ENCODE measurements at places on chromosomes 5 and 9. TPM values are rescaled to one million over a fixed set of nuclear protein-coding genes. Genes with fewer than 3 reads are reported as not detected.

Gene SLC36A2
- not detected for polyA plus RNA-seq

Gene TMEM252
- polyA plus RNA-seq: not detected

Gene BARHL1
- polyA plus RNA-seq: not detected

Gene PCDHB12
- polyA plus RNA-seq: 2.8 TPM

- H3K4me3 ChIP-seq: no peak overlapping the region
- DNase-seq: no peak
- H3K27me3 ChIP-seq: no peaks in the 10 kb centered on the region
- peaks cover 2% of the 10 kb centered on the region for H3K4me1 ChIP-seq
Observed at GRCh38 chr9:99828417-99829176, 6.9 kb downstream of the NR4A3 start.

DNA sequence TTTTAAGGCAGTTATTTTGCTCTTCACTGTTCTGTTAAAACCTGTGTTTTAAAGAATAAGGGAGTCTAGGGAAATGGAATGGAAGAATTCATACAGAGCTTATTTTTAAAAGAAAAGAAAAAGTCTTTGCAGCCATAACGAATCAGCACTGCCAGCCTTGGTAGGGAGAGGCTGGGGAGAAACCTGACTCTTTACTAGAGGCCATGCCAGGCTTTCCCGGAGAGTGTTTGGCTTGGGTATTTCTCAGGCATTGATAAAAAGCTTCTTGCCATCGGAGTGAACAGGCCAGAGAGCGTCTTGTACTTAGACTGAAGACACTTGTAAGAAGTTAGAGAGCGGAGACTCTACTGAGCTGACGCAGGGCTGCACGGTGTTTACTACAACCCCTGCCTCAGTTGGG, 72.7 kb upstream of the NFIL3 start:
- H3K4me3 ChIP-seq: no peak overlapping the region
- no peak overlapping the region for H3K27ac ChIP-seq
- H3K27me3 ChIP-seq: no peaks in the 10 kb centered on the region
- no peak for DNase-seq
- no peaks in the 10 kb centered on the region for H3K4me1 ChIP-seq

GRCh38 chr9:68920921-68921320, 93.0 kb downstream of the PRKACG start:
- H3K27ac ChIP-seq: no peak overlapping the region
- H3K4me3 ChIP-seq: no peak overlapping the region
- H3K4me1 ChIP-seq: no peaks in the 10 kb centered on the region
- H3K27me3 ChIP-seq: no peaks in the 10 kb centered on the region
- no peak for DNase-seq

DNA sequence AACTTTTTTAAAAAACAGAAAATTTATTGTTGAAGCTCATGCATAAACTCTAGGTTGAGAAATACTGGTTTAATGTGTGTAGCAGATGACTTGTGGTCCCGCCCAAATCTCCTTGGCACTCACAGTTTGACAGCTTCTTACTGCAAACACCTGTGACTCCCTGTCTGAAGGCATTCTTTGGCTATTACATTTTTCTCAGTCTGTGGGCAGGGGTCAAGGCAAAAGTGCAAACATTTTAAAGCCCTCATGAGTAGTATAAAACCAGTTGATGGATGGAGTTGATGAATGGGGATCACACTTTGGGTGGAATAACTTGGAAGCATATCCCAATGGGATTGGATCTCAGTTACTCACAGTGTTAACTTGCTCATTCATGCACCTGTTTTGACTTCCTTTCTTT, 1007.0 kb upstream of the NUDT12 start:
- H3K4me3 ChIP-seq: no peak overlapping the region
- no peak overlapping the region for H3K27ac ChIP-seq
- no peaks in the 10 kb centered on the region for H3K36me3 ChIP-seq

GRCh38 chr9:114228016-114228808, 72.9 kb downstream of the COL27A1 start:
- H3K27me3 ChIP-seq: no peaks in the 10 kb centered on the region
- no peaks in the 10 kb centered on the region for H3K4me1 ChIP-seq
- H3K4me3 ChIP-seq: no peak overlapping the region
- H3K36me3 ChIP-seq: no peaks in the 10 kb centered on the region

- DNase-seq: no peak
- H3K36me3 ChIP-seq: no peaks in the 10 kb centered on the region
- H3K4me1 ChIP-seq: no peaks in the 10 kb centered on the region
- no peaks in the 10 kb centered on the region for H3K27me3 ChIP-seq
Observed at GRCh38 chr5:174852143-174852542, 127.8 kb downstream of the MSX2 start.

GRCh38 chr9:27338527-27338903, 41.6 kb upstream of the EQTN start:
- no peak for DNase-seq
- peak overlapping the region; percentile 57 for H3K27ac ChIP-seq
- H3K36me3 ChIP-seq: no peaks in the 10 kb centered on the region

GRCh38 chr5:122471031-122471751, 159.2 kb downstream of the SNCAIP start:
- H3K4me1 ChIP-seq: peaks cover 5% of the 10 kb centered on the region
- no peaks in the 10 kb centered on the region for H3K27me3 ChIP-seq
- DNase-seq: no peak

- DNase-seq: peak; percentile 58
- H3K27me3 ChIP-seq: no peaks in the 10 kb centered on the region
- H3K4me3 ChIP-seq: peak overlapping the region; percentile 44
Observed at GRCh38 chr9:124659099-124659659, 111.9 kb downstream of the NR6A1 start.

DNA sequence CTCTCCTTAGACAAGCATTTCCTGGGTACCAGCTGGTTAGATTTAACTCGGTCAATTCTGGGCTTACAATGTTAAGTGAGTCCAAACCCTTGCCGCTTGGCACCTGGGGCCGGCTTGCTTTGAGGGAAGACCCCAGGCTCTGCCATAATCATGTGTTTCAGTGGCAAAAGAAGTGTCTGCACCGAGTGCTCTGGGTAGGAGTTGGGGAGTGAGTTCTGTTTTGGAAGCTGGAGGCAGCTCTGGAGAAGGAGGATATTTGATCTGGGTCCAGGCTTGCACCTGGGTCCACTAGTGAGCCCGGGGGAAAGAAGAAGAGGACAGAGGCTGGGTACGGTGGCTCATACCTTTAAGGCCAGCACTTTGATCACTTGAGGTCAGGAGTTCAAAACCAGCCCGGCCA, 8.4 kb upstream of the OLFM1 start:
- H3K4me3 ChIP-seq: no peak overlapping the region
- H3K36me3 ChIP-seq: no peaks in the 10 kb centered on the region
- H3K4me1 ChIP-seq: no peaks in the 10 kb centered on the region
- no peaks in the 10 kb centered on the region for H3K27me3 ChIP-seq
- no peak for DNase-seq

Gene LCN15
- not detected for polyA plus RNA-seq

- H3K4me1 ChIP-seq: no peaks in the 10 kb centered on the region
- no peak for DNase-seq
- H3K27me3 ChIP-seq: no peaks in the 10 kb centered on the region
- no peaks in the 10 kb centered on the region for H3K36me3 ChIP-seq
Observed at GRCh38 chr5:173278641-173279040, 43.6 kb upstream of the NKX2-5 start.

Gene AK1
- polyA plus RNA-seq: 87.4 TPM

GRCh38 chr5:43486353-43486752, 2.7 kb upstream of the TMEM267 start:
- no peak overlapping the region for H3K27ac ChIP-seq
- no peaks in the 10 kb centered on the region for H3K36me3 ChIP-seq
- H3K4me1 ChIP-seq: peaks cover 3% of the 10 kb centered on the region
- no peaks in the 10 kb centered on the region for H3K27me3 ChIP-seq
- H3K4me3 ChIP-seq: no peak overlapping the region

DNA sequence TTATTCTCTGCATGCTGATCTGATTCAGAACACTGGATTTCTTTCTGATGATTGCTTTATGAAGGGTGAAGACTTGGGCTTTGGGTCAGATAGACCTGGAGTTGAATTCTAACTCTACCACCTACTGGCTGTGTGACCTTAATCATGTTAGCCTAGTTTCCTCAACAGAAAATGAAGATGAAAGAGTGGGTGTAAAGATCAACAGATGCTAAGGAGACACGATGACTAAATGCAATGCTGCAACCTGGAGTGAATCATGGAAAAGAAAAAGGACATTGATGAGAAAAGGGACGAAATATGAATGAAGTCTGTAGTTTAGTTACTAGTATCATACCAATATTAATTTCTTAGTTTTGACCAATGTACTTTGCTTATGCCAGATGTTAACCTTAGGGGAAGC, 27.8 kb upstream of the DENND1A start:
- no peaks in the 10 kb centered on the region for H3K36me3 ChIP-seq
- no peaks in the 10 kb centered on the region for H3K4me1 ChIP-seq
- no peak for DNase-seq
- no peak overlapping the region for H3K4me3 ChIP-seq
- H3K27me3 ChIP-seq: no peaks in the 10 kb centered on the region

- no peak for DNase-seq
- no peaks in the 10 kb centered on the region for H3K36me3 ChIP-seq
- H3K27me3 ChIP-seq: no peaks in the 10 kb centered on the region
- no peak overlapping the region for H3K27ac ChIP-seq
Observed at GRCh38 chr5:112004867-112005622, 248.1 kb upstream of the NREP start.

Gene SLC6A3
- polyA plus RNA-seq: 0.56 TPM

- no peak overlapping the region for H3K4me3 ChIP-seq
- H3K4me1 ChIP-seq: no peaks in the 10 kb centered on the region
- no peaks in the 10 kb centered on the region for H3K36me3 ChIP-seq
- no peak for DNase-seq
Observed at GRCh38 chr9:93266521-93267001, 82.6 kb downstream of the WNK2 start.

Gene ZDHHC11
- 1.1 TPM for polyA plus RNA-seq

DNA sequence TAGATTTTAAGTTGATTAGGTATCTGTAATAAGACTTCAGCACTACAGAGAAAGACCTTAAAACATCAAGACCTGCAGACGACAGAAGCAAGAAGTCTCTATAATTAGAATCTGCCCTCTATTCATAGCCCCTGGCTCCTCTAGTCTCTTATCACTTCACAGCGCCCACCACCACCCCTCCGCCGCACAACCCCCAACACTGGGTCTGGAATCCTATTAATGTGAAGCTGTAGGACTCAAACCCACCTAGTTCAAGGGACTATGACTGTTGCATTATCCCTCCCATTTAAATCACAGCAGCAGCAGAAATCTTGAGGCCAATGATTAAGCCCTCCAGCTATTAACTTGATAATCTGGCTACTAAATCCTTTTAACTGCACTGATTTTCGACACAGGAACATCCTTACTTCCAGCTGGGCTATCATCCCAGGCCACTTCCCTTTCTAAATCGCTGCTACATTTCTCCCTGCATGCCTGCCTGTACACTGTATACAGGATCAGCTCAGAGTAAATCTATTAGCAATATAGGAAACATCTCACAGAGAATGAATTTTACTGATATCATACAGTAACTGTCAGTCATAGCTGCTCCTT, 159.5 kb upstream of the GRAMD2B start:
- no peak overlapping the region for H3K4me3 ChIP-seq
- H3K4me1 ChIP-seq: no peaks in the 10 kb centered on the region
- H3K36me3 ChIP-seq: no peaks in the 10 kb centered on the region
- H3K27ac ChIP-seq: no peak overlapping the region

Gene AMBP
- polyA plus RNA-seq: not detected

Gene MARCHF11
- 0.25 TPM for polyA plus RNA-seq

GRCh38 chr9:72948575-72949243, 4.1 kb downstream of the ALDH1A1 start:
- H3K27me3 ChIP-seq: no peaks in the 10 kb centered on the region
- peak overlapping the region; percentile 52 for H3K27ac ChIP-seq
- peaks cover 3% of the 10 kb centered on the region for H3K4me1 ChIP-seq
- no peak for DNase-seq

DNA sequence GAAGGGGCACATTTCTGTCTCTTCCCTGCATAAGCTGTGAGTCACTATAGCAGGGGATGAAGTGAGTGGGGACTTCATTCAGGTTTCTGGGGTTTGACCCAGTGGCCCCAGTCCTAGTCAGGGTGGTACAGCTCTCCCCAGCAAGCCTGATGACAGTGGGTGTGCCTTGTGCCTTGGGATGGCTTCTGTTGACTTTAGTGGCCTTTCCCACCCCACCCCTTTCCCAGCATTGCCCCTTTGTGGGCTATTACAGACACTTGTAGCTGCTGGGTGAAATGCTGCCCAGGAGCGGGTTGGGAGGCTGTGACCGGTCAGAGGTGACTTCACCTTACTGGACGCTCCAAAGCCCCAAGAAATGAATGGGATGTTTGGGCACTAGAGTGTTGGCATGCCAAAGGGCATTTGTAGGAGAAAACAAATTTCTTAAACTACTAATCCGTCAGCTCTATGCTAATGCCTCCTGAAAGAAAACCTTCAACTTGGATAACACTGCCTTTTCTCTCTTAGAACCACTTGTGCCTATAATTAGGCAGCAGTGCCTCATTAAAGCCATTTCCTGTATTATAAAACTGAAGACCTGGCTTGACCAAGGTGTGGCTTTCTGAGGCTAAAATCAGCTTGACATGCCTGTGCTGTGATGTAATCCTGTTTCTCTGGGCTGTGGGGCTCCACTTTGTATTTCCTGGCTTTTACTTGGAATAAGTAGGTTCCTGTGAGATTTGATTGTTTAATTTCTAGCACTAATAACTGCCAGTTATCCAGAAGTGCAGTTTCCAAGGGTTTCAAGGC, 119.0 kb upstream of the SLC25A48 start:
- no peak overlapping the region for H3K4me3 ChIP-seq
- H3K36me3 ChIP-seq: no peaks in the 10 kb centered on the region
- H3K27me3 ChIP-seq: no peaks in the 10 kb centered on the region
- no peak for DNase-seq
- no peak overlapping the region for H3K27ac ChIP-seq

DNA sequence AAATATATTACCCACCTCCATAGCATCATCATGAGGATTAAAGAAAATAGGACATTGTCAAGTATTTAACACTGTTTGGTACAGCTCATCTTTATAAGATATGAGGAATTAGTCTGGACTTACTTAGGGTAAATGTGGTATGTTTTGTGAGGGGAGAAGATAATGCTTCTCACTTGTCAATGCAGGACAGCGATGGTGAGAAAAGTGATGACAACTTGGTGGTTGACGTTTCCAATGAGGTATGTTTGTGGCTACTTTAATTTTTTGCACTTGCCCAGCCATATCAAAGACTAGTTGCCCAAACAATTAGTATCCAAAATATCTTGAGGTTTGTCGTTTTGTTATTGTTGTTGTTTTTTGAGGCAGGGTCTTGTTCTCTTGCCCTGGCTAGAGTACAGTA, 133.9 kb downstream of the TLE4 start:
- DNase-seq: no peak
- no peaks in the 10 kb centered on the region for H3K36me3 ChIP-seq
- H3K27me3 ChIP-seq: no peaks in the 10 kb centered on the region
- no peak overlapping the region for H3K4me3 ChIP-seq
- H3K27ac ChIP-seq: no peak overlapping the region
